ENCODE measurements at places on chromosomes 3 and 15.

- DNase-seq: no peak
Measured at GRCh38 chr15:57544848-57545480, 46.7 kb upstream of the MYZAP start.

DNA sequence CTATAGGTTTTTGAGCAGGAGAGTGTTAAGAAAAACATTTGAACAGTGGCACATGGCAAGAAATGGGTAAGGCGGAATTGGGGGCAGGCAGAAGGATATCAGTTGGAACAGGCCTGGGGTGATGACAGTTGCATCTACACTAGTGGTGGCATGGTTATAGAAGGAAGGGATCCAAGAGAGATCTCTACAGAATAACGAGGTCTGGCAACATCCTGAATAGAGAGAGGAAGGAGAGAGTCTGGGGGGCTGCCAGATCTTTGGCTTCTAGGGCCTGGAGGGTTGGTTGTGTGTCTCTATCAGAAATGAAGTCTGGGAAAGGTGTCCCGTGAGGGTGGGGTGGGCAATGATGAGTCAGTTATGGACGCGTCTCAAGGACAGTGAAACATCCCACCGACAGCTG is 26.3 kb downstream of the FSTL1 start:
- no peak for DNase-seq

- no peak for DNase-seq
Measured at GRCh38 chr3:45986303-45986982, 9.2 kb downstream of the FYCO1 start.

DNA sequence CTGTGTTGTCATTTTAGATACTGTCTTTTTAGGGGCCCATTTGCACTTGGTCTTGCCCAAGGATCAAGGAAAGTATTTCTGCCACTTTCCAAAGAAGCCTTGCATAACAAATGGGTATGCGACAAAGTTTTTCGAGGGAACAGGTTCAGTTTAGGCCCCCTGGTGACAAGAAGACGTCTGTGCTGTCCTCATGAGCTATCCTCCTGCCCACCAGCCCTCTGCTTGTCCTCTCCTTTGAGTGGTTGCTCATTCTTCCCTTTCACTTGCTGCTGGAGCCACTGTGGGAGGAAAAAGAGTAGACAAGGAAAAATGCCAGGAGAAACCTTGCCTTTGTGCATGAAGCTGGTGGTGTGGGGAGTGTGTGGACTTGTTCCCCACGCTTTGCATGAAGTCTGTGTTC is 171.9 kb downstream of the CACNA2D3 start:
- DNase-seq: no peak

DNA sequence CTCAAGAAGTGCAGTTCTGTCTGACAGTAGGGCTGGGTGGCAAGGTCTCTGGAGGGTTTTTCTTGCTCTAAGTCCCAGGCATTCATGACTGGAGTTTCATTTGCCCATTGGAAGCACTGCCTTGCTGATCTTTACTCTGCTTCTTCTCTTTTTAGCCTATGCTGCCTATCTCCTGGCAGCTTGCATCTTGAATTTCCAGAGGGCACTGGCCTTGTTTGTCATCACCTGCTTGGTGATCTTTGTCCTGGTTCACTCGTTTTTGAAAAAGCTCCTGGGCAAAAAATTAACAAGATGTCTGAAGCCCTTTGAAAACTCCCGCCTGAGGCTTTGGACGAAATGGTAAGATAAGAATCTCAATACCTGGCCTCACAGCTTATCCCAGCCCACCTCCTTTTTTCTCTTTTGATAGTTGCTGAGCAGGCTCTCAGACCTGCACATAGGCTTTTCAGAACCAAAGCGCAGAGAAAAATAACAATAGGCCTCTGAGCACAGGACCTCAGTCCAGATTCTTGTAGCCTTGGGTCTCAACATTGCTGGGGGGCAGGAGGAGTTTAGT is 10.9 kb downstream of the SLC28A2 start:
- DNase-seq: no peak

DNA sequence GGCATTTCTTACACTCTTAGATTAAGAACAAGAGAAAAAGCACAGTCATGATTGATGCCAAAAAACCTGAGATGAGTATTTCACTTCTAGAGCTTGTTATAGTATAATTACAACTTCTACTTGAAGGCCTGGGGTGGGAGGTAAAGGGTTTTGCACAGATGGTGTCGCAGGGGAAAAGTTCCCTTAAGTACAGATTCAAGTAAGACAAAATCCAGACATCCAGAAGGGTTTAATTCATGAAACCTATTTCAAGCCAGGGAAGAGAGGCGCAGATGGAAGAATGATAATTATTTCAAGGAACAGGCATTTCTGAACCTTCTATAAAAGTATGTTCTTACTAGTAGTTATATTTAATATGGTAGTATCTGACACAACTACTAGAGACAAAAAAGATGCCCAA is 70.6 kb downstream of the TM4SF4 start:
- DNase-seq: no peak

DNA sequence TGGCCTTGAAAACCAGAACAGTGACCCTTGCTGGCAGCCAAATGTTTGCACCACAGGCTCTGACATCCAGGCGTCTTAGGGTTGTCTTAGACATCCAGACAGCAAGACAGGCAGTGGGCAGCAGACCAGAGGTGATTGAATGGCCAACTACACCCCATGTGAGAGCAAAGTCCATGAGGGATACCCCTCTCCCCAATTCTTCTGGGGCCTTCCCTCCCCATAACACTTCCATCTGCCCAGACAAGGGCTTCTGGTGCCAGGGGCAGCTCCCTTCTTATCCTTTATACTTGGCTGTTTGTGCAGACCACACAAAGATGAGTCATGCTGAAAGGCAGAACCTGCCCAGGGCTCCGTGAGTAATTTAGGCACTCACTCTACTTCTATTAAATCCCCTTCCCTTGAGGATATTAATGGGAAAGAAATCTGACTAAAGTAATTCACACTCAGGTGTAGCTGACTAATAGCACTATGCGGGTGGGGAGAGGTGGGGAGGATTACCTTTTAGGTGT is 257.9 kb downstream of the UACA start:
- no peak for DNase-seq

DNA sequence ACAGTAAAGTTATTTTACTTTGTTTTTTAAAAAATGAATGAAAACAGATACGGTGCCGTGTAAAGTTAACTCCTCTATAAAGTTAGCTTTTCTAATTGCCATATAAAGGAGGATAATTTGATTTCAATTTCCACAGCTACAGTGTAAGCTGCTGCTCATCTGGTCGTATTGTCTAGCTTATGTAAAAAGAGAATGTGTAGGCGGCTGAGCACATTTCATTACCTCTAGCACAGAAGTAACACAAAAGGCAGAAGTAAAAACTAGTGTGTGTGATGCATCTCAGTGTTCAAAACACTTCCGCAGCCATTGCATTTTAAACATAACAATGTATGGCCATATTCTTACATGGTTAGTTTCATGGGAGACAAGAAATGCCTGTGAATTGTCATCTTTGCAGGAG is 105.0 kb upstream of the P2RY1 start:
- no peak for DNase-seq

DNA sequence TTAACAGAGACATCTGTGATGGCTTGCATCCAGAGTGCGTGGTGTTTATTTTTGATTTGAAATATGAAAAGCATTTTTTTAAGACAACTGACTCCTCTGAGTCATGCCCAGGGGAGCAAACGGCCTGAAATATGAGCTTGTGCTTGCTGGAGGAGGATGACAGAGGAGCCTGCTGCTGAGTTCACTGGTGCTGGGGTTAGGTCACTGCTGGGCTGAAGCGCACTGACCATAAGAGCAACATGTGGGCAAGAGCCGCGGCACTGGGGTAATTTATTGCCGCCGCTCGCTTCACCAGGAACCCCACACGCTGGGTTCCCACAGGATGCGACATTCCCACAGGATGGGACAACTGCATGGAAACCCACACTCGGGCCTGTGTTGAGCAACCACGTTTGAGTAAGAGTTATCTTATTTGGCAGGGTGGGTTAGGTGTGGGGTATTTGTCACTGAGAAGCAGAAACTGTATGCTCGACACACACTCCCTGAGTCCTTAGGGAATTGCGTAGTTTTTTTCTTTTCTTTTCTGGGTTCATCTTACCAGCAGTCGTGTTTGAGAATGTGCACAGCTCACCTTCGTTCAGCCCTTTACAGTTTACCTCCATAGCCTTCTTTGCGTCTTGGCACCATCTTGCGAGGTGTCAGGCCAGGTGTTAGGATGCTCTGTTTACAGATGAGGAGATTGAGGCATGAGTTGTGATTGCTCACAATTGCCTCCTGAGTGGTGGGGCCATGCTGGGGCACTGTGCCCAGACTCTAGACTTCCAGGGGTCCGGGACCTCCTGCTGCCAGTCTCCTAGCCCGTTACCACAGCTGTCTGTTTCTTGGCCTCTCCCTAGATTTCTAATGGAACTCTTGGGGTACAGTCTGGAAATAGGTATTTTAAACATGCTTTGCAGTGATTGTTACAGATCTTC is 60.4 kb downstream of the SMAD3 start:
- DNase-seq: no peak

- DNase-seq: no peak
Measured at GRCh38 chr3:116824208-116824607, 114.6 kb downstream of the TUSC7 start.

DNA sequence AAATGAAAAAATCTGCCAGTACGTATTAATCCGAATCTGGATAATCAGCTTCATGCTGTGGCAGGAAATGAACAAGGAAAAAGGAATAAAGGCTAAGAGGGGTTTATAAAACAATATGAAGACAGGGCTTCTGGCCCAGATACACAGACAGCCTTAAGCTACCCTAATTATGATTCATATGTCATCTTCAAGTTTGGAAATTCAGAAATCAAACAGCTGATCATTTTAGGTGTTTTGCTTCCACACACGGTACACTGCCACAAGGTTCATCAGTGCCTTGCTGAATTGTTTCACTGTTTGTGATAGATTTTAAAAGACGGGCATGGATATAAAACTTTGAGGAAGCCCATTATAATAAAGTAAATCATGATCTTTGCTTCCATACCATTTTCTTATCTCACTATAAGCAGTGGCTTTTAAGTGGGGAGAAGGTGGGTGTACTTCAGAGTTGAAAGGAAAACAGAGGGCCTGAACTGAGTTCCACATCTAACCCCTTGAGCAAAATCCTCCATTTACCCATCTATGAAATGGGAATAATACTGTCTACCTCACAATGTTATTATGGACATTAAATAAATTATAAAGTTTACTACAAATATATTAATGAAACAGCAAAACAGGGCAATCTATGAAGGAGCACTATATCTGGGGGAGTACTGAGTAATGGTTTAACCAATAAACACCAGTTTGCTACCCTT is 15.7 kb downstream of the GTPBP8 start:
- no peak for DNase-seq

DNA sequence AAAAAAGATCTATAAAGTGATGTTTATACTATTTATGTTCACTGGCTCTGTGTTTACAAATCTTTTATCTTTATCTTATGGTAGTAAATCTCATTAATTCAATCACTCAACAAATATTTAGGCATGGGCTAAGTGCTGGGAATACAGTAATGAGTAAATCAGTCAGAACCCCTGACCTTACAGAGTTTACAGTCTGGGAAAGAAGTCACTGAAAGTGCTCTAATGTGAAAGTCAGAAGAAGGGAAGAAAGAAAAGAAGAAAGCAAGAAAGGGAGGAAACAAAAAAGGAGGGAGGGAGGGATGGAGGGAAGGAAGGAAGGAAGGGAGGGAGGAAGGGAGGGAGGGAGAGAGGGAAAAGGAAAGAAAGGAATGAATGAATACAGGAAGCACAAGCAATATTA is 96.8 kb upstream of the SOX2 start:
- DNase-seq: no peak

DNA sequence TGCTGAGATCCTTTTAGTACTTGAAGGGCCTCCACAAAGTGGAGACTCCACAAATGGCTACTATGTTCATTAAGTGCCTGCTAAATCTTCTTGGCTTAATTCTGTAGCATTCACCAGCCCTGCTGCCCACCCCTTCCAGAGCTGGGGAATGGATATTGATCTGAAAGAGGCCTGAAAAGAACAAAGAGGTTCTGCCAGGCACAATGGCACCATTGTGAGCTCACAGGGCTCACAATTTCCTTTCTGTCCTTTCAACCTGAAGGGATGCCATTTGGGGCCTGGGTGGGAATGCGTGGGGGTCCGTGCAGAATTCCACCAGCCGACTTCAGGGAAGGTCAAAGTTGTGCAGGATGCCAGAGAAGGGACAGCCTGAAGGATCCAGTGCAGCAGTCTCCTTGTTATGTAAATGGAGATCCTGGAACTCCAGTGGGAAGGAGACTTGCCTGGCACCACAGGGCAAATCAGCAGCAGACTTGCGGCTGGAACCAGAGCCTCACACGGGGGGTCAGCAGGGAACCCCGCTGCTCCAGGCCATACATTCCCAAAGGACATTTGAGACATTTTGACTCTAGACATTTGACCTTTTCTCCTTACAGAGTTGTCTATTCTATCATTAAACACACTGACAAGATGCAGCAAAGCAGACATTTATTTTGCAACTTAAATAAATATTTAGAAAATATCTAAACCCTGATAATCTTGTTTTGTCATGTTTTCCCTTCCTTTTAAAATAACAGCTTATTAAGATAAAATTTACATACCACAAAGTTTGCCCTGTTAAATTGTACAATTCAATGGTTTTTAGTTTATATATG is 21.5 kb upstream of the MORF4L1 start:
- DNase-seq: no peak

GRCh38 chr15:36432161-36432560 is 147.3 kb upstream of the CDIN1 start:
- no peak for DNase-seq

DNA sequence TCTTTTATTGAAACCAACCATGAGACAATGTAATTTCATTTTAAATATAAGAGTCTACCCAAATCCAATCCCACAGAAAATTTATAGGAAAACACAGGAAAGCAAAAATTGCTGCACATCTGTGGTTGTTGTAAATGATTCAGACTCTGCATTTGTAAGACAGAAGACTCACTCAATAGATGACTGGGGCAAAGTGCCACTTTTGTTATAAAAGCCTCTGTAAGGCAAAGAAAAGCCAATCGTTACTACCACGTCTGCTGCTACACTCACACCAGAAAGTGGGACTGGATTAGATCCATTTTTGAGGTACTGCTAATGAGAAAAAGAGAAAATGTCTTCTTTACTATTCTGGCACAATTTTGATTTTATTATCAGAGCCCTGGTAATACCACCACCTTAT is 74.9 kb downstream of the SEMA6D start:
- DNase-seq: no peak

GRCh38 chr3:154976072-154976983 is 103.8 kb upstream of the MME start:
- no peak for DNase-seq

DNA sequence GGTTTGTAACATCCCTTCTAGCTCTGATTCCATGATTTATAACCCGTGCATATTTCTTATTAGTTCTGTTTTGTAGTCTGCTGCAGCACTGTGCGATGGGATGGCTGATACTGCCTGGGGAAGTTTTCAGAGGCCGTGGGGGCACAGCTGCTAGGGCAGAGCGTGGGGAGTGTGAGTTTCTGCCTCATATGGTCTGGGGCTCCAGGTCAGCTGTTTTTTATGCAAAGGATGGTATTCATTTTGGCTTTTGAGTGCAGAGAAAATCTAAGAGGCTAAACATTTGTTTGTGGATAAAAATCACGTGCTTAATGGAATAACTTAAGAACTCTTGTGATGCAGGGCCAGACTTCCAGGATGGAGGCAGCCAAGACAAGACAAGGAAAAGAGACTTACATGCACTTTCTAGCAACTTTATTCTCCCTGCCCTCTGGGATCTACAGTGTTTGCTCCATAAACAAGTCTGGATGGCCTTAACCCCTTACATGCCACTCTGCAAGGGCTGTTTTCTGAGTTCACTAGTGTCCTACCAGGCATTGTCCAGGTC is 45.5 kb upstream of the CFAP161 start:
- DNase-seq: no peak

GRCh38 chr3:185728630-185729336 is 96.1 kb downstream of the IGF2BP2 start:
- no peak for DNase-seq

Measured in activated CD4-positive, alpha-beta T cell treated with anti-CD3 and anti-CD28 coated beads, Interleukin-2, amount 50 U/mL, for 1 hour (primary cell).